AG04450 (cell line): ENCODE measurements at places on chromosomes 2 and 18. TPM values are rescaled to one million over a fixed set of nuclear protein-coding genes. Genes with fewer than 3 reads are reported as not detected.

Gene VWC2L
- 0.04 TPM in 1 of 2 replicates, not detected in the other for polyA plus RNA-seq

Gene FBXO48
- 0.66 and 0.89 TPM in 2 replicates for polyA plus RNA-seq

Gene TTN
- polyA plus RNA-seq: 0.06 and 0.07 TPM in 2 replicates

Gene PTH2R
- not detected in 2 replicates for polyA plus RNA-seq

Gene NEUROD1
- not detected in 2 replicates for polyA plus RNA-seq

Gene IMMT
- polyA plus RNA-seq: 68.7 and 69.2 TPM in 2 replicates

Gene MYOM1
- 0.02 and 0.04 TPM in 2 replicates for polyA plus RNA-seq

Gene NPAS2
- polyA plus RNA-seq: 13.5 and 19.3 TPM in 2 replicates

Gene RALB
- 55.1 and 69.6 TPM in 2 replicates for polyA plus RNA-seq

Gene SPHKAP
- not detected in 2 replicates for polyA plus RNA-seq

Gene CNTNAP5
- polyA plus RNA-seq: not detected in 2 replicates

Gene RAX
- not detected in 2 replicates for polyA plus RNA-seq

Gene FAHD2B
- polyA plus RNA-seq: 3.4 and 4.5 TPM in 2 replicates
